ENCODE measurements at places on chromosomes 5 and 9.

DNA sequence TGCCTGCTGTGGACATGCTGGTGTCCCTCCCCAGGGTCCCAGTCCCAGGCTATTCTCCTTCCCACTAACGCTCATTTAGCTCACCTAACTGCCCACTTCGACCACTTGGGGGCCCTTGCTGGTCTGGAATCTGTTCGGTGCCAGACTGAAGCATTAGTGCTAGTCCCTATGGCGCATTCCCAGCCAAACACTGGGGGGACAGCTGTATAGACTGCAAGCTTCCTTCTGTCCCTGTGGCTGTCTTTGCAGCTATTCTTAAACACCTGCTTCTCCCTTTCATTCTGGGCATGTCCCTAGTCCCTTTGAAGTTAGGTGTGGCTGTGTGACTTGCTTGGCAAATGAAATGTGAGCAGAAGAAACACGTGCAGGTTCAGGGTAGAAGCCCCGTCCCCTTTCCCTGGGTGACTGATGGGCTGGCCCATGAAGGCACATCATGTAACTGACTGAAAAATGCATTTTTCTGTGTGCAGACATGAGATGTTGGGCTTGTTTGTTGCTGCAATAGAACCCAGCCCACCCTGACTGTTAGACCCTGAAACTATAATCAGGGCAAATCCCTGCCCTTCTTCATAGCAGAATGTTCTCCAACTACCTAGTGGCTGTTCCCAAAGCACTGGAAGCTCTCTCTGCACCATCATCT is 134.4 kb downstream of the BARX1 start:
- DNase-seq, result no peak

GRCh38 chr5:15441433-15442192 is 58.4 kb upstream of the FBXL7 start:
- DNase-seq, result no peak

DNA sequence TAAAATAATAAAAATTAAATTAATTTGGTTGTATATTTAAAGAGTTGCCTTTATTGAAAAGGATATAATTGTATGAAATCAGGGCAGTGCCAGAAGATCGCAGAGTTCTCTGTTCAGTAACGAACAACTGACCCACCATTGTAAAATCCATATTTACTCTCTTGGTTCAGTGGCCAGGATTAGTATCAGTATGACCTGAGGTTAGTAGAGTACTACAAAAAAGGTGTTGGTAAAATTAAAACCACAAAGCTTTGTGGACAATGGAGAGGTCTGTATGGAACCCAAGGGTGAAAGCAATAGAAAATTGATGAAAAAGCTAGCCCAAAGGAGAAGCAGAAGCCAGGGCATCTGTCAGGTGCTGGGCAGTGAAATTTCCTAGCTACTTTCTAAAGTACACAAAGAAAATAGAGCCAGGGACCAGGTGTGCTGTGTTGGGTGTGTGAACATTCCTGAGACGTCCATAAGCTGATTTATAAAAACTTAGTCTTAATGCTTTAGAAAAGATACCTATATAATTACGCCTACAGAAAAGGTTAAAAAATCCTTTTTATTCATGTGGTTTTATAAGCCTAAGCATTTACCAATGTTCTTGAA is 159.5 kb downstream of the AOPEP start:
- DNase-seq, result no peak

DNA sequence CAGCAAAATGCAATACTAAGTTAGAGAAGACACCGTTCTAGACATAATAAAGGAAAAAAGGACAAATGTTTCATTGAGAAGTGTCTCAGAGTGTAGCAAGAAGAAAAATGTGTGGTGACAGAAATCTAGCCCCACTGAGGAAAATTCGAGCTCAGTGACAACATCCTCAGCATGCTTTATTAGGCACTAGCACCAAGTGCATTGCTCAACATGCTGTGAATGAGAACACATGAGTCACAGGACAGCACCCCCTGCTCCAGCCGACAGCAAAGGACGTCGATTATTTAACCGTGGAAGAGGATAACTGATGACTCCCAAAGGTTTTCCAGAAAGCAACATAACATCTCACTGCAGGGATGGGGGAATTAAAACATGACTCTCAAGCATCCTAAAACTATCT is 182.7 kb downstream of the GNAQ start:
- no peak for DNase-seq

- peak; percentile 67 for DNase-seq
These were observed 96.6 kb downstream of the LHX2 start for GRCh38 chr9:124108216-124108615.
